Stimulated activated effector memory CD8-positive, alpha-beta T cell treated with anti-CD3 and anti-CD28 coated beads, Interleukin-12 subunit alpha, Interleukin-12 subunit beta, amount 100 ng/mL, for 72 hours (primary cell): ENCODE measurements at places on chromosomes 11 and 22.

DNA sequence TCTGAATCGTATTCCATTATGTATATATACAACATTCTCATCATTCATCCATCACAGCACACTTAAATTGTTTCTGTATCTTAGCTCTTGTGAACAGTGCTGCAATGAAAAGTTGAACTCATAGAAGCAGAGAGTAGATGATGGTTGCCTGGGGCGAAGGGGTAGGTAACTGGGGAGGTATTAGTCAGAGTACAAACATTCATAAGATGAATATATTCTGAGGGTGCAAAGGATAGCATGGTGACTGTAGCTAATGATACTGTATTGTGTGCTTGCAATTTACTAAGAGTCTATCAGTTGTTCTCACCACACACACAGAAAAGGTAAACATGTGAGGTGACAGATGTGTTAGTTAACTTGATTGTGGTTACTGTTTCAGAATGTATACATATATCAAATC, 12.6 kb upstream of the RFPL2 start:
- no peak for DNase-seq

DNA sequence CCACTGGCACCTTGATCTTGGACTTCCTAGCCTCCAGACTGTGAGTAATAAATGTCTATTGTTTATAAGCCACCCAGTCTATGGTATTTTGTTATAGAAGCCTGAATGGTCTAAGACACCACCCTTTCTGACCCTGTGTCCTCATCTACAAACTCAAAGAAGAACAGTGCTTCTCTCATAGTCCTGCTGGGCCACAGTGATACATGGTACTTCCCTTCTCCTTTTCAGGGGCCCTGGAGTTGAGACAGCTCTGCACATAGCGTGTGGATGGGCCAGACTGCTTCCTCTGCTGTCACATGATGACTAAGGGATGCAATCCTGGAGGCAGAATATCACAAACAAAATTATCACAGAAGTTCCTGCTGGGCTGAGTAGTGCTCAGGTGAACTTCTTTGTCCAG, 5.0 kb downstream of the KCNJ11 start:
- DNase-seq, result no peak

DNA sequence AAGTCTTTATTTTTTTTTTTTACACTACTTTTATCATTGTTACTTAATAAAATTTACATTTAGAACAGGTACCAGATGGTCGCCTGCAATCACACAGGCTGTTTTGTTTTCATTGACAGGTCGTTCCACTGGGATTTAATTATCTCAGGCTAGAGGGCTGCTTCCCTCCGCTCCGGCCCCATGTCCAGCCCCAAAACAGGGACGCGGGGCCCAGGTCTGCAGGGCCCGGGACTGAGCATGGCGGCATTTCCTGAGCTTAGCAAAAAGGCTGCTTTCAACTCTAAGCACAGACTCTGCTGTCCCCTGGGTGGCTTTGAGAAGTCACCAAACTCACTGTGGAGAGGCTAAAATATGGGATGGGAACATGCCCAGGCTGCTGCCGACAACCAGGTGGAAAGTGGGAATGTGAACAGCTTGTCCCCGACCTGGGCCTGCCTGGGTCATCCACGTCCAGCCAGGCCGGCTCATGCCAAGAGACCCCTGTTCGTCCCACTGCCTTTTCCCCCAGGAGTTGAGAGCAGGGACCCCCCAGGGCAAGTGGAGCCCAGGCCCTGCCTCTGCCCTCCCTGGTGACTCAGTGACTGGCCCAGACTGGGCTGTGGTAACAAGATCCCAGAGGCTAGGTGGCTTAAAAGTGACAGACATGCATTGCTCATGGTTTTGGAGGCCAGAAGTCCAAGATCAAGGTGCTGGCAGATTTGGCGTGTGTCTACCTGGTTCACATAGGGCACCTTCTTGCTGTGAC, 150.0 kb downstream of the SHANK2 start:
- DNase-seq, result no peak

DNA sequence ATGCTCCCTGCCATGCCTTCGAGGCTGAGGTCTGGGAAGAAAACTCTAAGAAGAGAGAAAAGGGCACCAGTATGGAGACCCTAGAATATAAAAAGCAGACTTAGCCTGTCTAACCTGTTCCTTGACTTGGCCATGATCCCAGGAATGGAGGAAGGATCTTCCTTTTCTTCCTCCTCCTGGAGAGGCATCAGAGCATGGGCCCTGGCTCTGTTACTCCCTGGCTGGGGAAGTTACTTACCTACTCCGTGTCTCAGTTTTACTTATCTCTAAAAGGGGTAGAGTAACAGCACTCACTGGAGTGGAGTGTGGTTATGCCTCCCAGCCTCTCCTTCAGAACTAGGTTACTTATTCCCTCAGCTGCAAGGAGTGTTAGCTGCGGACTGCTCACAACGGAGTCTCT, 55.2 kb upstream of the PHF21A start:
- no peak for DNase-seq

- no peak for DNase-seq
Observed at GRCh38 chr11:100061006-100061405, 626.1 kb upstream of the ARHGAP42 start.

GRCh38 chr11:57460022-57460757, at the start of gene RTN4RL2:
RTN4RL2 (plus strand) TSS chr11:57460528; CDS start chr11:57460866, 338 bp downstream.
- DNase-seq, result no peak

DNA sequence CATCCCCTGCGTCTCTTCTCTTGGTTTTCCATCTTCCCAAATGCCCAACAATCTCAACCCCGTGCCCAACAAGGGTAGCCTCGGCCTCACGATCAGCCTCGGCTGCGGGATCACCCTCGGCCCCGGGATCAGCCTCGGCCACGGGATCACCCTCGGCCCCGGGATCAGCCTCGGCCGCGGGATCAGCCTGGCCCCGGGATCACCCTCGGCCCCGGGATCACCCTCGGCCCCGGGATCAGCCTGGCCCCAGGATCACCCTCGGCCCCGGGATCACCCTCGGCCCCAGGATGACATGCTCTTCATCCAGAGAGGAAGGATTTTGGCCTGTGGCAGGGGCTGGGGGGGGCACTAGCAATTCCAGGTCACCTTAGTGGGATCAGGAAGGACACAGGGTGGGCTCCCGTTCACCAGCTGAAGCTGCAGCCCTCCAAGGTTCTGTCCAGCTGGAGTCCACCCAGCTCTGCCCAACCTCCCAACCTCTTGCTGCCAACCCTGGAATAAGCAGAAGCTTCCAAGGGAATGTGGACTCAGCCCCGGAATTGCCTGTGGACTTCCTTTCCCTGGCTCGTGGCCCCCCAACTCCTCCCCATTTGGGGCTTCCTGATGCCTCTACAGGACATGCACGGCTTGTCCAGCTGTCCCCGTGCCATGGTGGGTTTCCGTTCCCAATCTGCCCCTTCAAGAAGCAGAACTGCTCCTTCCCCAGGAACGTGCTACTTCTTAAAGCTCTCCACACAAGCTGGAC, 6.2 kb downstream of the ALG12 start:
- DNase-seq, result no peak

- DNase-seq, result no peak
Observed at GRCh38 chr22:49432897-49433443, 394.7 kb downstream of the BRD1 start.

DNA sequence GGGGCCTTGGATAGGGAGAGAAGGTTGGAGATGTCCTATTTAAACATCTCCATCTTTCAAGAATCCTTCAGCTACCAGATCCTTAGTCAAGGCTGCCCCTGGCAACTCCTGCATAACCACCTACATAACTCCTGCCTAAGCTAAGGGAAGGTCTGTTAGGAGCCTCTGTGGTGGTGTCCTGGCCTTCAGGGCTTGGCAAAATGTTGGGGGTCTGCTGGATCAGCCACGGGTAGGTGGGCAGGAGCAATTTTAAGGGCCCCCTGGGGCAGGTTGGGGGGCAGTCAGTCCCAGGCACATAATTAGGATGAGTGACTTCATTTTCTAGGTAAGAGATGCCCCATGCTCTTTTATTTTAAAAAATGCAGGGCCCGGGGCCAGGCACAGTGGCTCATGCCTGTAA, 25.9 kb downstream of the USH1C start:
- DNase-seq, result no peak

GRCh38 chr11:106176817-106177216, 99.4 kb downstream of the AASDHPPT start:
- no peak for DNase-seq

DNA sequence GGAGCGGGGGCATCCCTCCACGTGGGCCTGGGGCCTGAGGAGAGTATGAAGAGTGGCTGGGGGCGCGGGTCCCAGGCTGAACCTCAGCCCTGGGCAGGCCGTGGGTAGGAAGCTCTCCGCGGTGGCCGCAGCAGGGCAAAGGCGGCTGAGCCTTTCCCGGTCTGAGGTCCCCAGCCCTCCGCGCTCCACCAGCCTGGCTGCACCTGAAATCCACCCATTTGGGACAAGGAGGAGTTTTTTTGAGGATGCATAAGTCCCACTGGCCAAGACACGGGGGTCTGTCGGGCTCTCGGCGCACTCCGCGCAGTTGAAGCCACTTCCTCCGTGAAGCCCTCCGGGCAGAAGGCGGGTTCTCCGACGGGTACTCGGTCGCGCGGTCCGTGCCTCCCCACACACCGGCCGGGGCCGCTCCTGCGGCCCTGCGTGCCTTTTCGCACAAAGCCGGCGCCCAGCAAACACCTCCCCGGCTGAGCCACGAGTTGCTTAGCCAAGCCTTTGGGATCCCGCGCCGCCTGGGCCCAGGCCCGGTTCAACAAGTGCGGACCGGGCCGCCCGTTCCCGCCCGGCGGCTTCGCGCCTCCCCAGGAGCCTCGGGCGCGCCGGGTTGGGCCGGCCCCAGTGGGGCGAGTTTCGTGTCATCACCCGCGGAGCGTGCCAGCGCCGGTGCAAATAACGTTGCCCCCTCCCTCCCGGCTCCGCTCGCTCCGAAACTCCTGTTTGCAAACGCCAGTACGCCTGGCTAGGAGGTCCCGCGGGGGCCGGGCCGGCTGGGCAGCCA, 666 bp upstream of the OVOL1 start:
- DNase-seq, result no peak

DNA sequence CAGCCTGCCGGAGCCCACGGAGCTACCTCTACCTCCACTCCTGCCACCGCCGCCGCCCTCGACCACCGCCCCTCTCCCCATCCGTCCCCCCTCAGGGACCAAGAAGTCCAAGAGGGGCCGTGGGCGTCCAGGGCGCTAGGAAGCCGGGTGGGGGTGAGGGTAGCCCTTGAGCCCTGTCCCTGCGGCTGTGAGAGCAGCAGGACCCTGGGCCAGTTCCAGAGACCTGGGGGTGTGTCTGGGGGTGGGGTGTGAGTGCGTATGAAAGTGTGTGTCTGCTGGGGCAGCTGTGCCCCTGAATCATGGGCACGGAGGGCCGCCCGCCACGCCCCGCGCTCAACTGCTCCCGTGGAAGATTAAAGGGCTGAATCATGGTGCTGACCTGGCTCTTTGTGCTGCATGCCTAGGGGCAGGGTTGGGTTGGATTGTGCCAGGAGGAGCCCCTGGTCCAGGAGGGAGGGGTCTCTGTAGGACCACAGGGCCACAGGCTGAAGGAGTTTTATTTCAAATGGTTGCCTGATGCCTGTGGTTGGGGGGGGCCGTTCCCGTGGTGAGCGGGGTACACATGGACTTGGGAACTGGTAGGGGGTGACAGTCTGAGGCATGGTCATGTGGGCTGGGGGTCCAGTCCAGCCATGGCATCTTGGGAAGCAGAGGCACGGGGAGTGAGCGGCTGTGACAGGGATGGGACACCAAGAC, 2.3 kb downstream of the PTPRCAP start:
- peak; percentile 69 for DNase-seq

GRCh38 chr22:17366830-17367229, 2.4 kb upstream of the CECR2 start:
- DNase-seq, result no peak

GRCh38 chr22:37077802-37078448, 26.4 kb downstream of the KCTD17 start:
- peak; percentile 92 for DNase-seq

DNA sequence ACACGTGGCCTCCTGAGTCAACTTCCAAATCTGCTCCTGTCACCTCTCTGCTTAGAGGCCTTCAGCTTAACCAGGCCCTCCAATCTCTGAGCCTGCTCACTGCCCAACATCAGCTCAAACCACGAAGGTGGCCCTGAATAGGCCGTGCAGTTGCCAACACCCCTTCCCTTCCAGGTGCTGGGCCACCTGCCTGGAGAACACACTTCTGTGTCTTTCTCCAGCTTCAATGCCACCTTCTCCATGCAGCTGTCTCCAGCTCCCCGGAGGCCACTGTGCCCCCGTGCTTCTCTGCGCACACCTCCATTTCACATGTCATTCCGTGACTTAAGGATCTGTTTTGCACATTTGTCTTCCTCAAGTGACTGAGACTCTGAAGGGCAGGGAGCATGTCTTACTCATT, 5.3 kb downstream of the RELA start:
- no peak for DNase-seq

DNA sequence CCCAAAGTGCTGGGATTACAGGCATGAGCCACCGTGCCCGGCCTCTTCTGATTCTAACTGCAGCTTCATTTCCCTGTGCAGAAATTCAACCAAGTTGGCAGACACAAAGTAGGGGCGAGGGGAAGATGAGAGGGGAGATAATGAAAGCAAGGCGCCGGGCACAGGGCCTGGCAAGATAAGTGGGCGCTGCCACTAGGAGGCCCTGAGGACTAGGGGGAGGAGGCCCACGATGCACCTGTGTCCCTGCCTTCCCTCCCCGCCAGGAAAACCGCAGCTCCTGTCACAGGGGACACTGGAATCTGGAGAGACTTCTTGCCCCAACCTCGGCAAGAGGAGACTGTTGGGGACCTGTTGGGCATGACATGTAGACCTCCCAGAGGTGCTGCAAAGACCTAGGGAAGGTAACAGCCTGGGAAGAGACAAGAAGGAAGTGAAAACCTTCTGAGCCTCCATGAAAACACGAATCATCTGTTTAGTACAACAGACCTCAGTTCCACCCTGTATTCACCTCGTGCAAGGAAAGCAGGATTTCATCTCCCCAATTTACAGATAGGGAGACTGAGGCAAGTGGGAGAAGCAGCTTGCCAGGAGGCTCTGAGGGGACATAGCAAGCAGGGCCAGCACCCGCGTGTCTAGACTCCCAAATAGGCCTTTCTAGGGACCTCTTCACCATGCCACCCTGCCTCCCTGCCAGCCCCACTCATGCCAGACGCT, 3.1 kb upstream of the LGALS1 start:
- no peak for DNase-seq

DNA sequence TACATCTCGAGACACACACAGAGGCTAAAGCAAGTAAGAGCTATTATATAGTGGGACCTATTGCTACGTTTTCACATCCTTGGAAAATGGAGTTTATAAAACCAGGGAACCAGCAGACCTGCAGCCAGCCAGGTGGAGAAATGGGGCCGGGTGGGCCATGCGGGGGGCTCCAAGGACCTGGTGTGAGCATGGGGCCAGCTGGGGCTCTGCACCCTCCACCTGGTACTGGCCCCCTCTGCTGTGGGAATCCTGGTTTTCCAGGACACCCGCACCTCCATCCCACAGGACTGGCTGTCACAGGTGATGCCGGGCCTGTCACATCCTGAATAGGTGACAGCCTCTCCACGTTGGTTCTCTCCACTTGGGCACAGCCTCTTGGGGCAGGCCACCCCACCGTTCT, 11.3 kb downstream of the DHCR7 start:
- no peak for DNase-seq

GRCh38 chr22:38456272-38456835, 1.4 kb upstream of the KCNJ4 start:
- DNase-seq, result no peak
